A549 treated with dexamethasone at 1 μM for 4 hours (cell line): ENCODE measurements at places on chromosomes 1 and 21. TPM values are rescaled to one million over a fixed set of nuclear protein-coding genes. Genes with fewer than 3 reads are reported as not detected.

SHE gene
- 0.10 to 0.19 TPM (median 0.17 TPM) in 5 replicates for total RNA-seq

SLAMF1 gene
- total RNA-seq: 0.05 TPM in 1 of 5 replicates, not detected in the others

LORICRIN gene
- total RNA-seq: not detected in 5 replicates

NUAK2 gene
- total RNA-seq: 20.1 to 28.2 TPM (median 26.9 TPM) in 5 replicates

ARHGEF10L gene
- 4.7 to 6.9 TPM (median 6.3 TPM) in 5 replicates for total RNA-seq

SHISAL2A gene
- 0.38 to 1.1 TPM (median 0.59 TPM) in 5 replicates for total RNA-seq

RNASEL gene
- total RNA-seq: 1.5 to 2.2 TPM (median 2.1 TPM) in 5 replicates

CYP2J2 gene
- 0.07 to 0.15 TPM (median 0.10 TPM) in 4 of 5 replicates, not detected in the other for total RNA-seq

CLSTN1 gene
- 52.6 to 72.4 TPM (median 70.2 TPM) in 5 replicates for total RNA-seq

OR2M3 gene
- not detected in 5 replicates for total RNA-seq

NLRP3 gene
- not detected in 5 replicates for total RNA-seq

LRRC7 gene
- total RNA-seq: not detected in 5 replicates

TEKT2 gene
- total RNA-seq: 0.06 TPM in 1 of 5 replicates, not detected in the others

EXO1 gene
- 21.8 to 28.5 TPM (median 25.3 TPM) in 5 replicates for total RNA-seq

CELA3A gene
- not detected in 5 replicates for total RNA-seq

RBBP5 gene
- 11.6 to 15.1 TPM (median 13.6 TPM) in 5 replicates for total RNA-seq

CNN3 gene
- total RNA-seq: 59.2 to 61.7 TPM (median 60.2 TPM) in 5 replicates

LENEP gene
- total RNA-seq: not detected in 5 replicates

CFAP107 gene
- total RNA-seq: not detected in 5 replicates

OR6N1 gene
- total RNA-seq: not detected in 5 replicates

NFYC gene
- 29.6 to 42.0 TPM (median 39.7 TPM) in 5 replicates for total RNA-seq

CELA2A gene
- not detected in 5 replicates for total RNA-seq

TRAPPC3 gene
- total RNA-seq: 79.0 to 95.1 TPM (median 87.9 TPM) in 5 replicates

RIPK4 gene
- total RNA-seq: 16.0 to 23.1 TPM (median 20.0 TPM) in 5 replicates

PIK3CD gene
- total RNA-seq: 8.0 to 12.3 TPM (median 10.4 TPM) in 5 replicates

TNFRSF18 gene
- 0.07 TPM in 1 of 5 replicates, not detected in the others for total RNA-seq

PGBD5 gene
- 0.35 to 0.60 TPM (median 0.41 TPM) in 5 replicates for total RNA-seq

F5 gene
- 0.09 to 0.36 TPM (median 0.12 TPM) in 5 replicates for total RNA-seq

PDE4B gene
- total RNA-seq: 5.0 to 5.9 TPM (median 5.6 TPM) in 5 replicates

AQP10 gene
- not detected in 5 replicates for total RNA-seq

KIF2C gene
- total RNA-seq: 31.9 to 38.9 TPM (median 36.7 TPM) in 5 replicates

SH2D5 gene
- total RNA-seq: 10.3 to 15.2 TPM (median 12.6 TPM) in 5 replicates

AGBL4 gene
- total RNA-seq: not detected in 5 replicates

ZC3H11A gene
- total RNA-seq: 44.9 to 48.0 TPM (median 45.4 TPM) in 5 replicates

GSTM2 gene
- total RNA-seq: 2.7 to 4.8 TPM (median 3.5 TPM) in 5 replicates

CD101 gene
- total RNA-seq: 0.14 to 0.58 TPM (median 0.49 TPM) in 5 replicates

LCE1C gene
- 0.14 TPM in 1 of 5 replicates, not detected in the others for total RNA-seq

AVPR1B gene
- not detected in 5 replicates for total RNA-seq
